NB4 (cell line): ENCODE measurements at places on chromosomes 1 and 21.

DNA sequence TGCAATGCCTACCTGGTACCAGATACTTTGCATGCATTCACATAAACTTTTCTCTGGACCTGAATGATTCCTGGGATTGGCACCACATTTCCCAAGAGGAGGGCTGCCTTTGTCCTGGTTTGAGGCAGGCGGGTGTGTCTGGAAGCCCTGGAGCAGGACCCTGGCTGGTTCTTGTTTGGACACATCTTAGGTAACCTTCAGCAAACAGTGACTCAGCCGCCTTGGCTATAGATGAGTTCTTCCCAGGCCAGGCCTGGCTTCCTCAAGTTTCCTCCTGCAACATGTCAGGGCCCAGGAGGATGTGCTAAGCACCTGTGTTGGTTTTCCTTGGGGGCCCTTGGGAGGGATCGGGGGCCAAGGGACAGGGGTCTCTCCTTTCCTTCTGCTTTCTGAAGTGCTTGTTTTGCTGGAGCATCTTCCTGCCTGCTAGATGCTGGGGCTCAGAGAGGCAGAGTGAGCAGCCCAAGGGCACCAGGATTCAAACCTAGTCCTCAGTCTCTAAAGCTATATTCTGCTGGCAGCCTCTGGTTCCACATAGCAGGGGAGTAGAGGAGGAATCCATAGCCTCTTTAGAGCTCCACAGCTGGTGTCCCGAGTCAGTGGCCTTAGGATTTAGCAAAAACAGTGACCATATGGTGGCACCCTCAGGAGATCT, 38.2 kb downstream of the PAX7 start:
- DNase-seq, result no peak

GRCh38 chr1:168223681-168224540, 1.9 kb upstream of the SFT2D2 start:
- no peak for DNase-seq

- no peak for DNase-seq
Observed at GRCh38 chr1:207097871-207098324, 6.1 kb upstream of the C4BPA start.

DNA sequence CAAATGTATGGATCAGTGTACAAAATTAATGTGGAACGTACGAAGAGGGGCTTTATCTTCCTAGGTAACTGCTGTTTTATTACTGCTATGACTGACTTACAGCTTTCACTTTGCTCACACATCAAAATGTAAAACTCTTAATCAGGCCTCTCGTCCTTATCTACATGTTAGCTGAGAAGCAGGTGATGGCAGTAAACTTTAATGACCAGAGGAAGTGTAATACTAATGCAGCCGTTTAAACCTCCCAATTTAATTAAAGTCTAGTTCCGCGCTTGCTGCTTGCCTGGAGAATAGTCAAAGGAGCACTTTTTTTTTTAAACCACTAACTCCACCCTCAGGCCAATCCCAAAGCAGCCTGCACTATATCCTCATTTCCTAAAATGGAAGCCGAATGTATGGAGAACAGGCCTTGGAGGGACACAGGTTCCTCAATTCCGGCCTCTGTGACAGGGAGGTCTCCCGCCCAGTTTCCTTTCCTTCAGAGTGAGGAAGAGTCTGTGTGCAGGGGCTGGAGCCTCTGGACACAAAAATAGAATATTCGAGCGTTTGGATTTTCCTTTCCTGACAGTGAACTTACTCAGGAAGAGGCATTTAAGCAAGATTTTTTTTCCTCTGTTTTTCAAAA, 36.7 kb upstream of the RASAL2 start:
- DNase-seq, result no peak

GRCh38 chr1:7983086-7983778, 21.7 kb downstream of the PARK7 start:
- no peak for DNase-seq
